Activated CD8-positive, alpha-beta T cell treated with anti-CD3 and anti-CD28 coated beads, Interleukin-2, amount 10 ng/mL, durations not matched to agents 7 days and 5 days (primary cell): ENCODE measurements at places on chromosomes 16 and 17. TPM values are rescaled to one million over a fixed set of nuclear protein-coding genes. Genes with fewer than 3 reads are reported as not detected.

GRCh38 chr16:59514651-59515050, 780.5 kb upstream of the GOT2 start:
- H3K27ac ChIP-seq = no peak overlapping the region
- H3K36me3 ChIP-seq = no peaks in the 10 kb centered on the region
- DNase-seq = no peak
- H3K4me1 ChIP-seq = no peaks in the 10 kb centered on the region
- no peak overlapping the region for H3K4me3 ChIP-seq

DNA sequence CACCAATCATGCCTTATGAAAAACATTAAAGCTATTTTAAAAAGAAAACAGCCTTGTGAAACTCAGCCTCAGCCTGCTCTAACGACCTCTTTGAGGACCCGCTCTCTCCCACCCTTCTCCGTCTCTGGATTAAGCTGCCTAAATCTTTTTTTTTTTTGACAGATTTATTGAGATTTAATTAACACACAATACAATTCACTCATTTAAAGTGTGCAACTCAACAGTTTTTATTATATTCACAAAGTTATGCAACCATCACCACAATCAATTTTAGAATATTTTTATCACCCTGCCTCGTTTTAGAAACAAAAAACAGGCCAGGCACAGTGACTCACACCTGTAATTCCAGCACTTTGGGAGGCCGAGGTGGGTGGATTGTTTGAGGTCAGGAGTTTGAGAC, 8.4 kb downstream of the CDR2L start:
- DNase-seq = no peak
- H3K27ac ChIP-seq = no peak overlapping the region
- H3K4me3 ChIP-seq = no peak overlapping the region

DNA sequence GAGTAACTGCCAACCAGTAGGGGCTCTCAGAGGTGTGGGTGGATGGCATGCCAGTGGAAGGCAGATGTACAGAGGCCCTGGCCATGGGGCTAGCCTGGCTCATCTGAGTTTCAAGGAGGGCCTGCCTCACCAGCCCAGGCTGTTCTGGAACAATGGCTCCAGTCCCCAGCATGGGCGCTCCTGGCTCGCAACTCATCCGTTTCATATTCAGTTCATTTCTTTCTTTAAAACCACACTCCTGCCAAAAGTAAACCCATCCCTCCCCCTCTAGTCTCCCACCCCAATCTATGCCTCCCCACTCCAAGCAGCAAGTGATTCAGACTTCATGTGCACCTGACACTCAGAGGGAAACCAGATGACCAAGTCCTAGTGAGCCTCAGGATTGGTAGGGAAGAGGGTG, 2.4 kb downstream of the CCL13 start:
- peaks cover 26% of the 10 kb centered on the region for H3K4me1 ChIP-seq
- no peak overlapping the region for H3K27ac ChIP-seq
- H3K36me3 ChIP-seq = no peaks in the 10 kb centered on the region
- H3K27me3 ChIP-seq = peaks cover 25% of the 10 kb centered on the region
- no peak overlapping the region for H3K4me3 ChIP-seq

- H3K27ac ChIP-seq = peak overlapping the region; percentile 36
Measured at GRCh38 chr17:49820773-49821172, 27.1 kb downstream of the TAC4 start.

The DHRS7C gene
- not detected for total RNA-seq

DNA sequence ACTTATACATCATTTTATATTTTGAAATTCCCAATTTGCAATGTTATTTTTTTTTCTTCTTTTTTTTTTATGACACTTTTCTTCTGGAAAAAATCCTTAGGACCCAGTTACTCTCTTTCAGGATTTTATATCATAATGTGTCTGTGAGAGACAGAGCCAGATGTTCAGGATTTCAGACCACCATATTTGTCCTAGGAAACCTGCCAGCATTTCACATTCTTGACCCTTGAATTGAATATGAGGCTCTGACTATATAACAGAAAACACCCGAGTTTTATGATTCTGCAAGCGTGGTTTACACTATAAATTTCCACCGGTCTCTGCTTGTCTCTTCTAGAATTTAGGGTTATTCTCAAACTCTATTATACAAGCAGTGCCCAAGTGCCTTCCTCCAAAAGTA, 621.0 kb downstream of the WWOX start:
- H3K4me3 ChIP-seq = no peak overlapping the region
- DNase-seq = no peak
- H3K27me3 ChIP-seq = peaks cover 2% of the 10 kb centered on the region
- no peak overlapping the region for H3K27ac ChIP-seq
- H3K4me1 ChIP-seq = no peaks in the 10 kb centered on the region

DNA sequence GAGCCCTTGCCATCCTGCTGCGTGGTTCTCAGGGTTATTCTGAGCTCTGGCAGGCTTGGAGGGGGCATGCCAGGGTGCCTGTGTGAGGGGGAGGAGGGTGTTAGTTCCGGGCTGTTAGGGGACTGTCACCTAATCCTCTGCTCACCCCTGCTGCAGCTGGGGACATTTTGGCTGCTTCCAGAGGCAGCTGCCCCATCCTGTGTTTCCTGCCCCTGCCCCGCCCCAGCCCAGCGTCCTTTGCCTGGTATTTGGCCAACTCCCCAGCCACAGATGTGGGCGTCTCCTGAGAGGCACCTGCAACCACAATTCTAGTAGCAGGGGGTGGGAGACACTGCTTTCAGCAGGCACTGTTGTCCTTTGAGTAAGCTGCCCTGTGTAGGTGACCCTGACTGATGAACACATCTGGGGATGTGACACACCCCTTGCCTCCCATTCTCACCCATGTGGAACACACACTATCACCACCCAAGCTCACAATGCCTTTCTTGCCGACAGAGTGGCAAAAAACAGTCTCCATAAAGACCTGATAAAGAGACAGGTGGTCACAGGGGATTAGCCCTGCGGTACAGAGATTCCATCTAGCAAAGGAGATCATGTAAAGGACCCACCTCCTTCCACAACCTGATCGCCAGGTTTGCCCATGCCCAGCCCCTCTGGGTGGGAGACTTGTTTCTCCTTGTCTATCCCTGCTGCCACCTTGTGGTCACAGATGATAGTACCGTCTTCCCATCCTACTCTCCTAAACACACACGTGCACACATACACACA, at the start of gene CHRNE:
Gene CHRNE (minus strand): TSS at position 48 of the 768 bp plus-strand sequence. CDS start 35 bp downstream, at position 13.
- peaks cover 13% of the 10 kb centered on the region for H3K27me3 ChIP-seq
- H3K4me3 ChIP-seq = peak within 1 kb of the TSS; percentile 12
- peaks cover 38% of the 10 kb centered on the region for H3K4me1 ChIP-seq
- no peaks in the 10 kb centered on the region for H3K36me3 ChIP-seq

GRCh38 chr16:48471435-48471834, 86.2 kb upstream of the SIAH1 start:
- H3K27me3 ChIP-seq = peaks cover 6% of the 10 kb centered on the region
- H3K4me3 ChIP-seq = no peak overlapping the region
- H3K36me3 ChIP-seq = no peaks in the 10 kb centered on the region
- no peak overlapping the region for H3K27ac ChIP-seq

The CACNG3 gene
- total RNA-seq = not detected

The CD300LG gene
- total RNA-seq = not detected

DNA sequence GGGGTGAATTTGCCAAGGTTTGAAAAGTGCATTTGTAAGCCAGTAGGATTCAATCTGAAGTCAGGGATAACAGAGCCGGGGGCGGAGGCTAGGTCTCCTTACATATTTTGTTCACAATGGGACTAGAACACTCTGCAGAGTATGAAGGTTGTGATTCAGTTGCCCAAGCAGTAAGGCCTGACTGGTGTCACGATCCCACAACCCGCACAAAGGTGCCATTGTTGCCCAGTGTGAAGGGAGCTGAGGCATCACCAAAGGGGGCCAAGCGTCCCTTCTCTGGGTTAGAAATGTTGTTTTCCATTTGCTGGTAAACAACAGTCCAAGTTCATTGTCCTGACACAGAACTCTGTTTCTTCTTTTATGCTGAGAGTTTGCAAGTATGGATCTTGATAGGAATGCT, 471.8 kb downstream of the MAF start:
- no peak overlapping the region for H3K4me3 ChIP-seq
- H3K4me1 ChIP-seq = no peaks in the 10 kb centered on the region
- no peak overlapping the region for H3K27ac ChIP-seq
- no peak for DNase-seq

The CBX1 gene
- 70.3 TPM for total RNA-seq

The LDHD gene
- total RNA-seq = 0.13 TPM

The NPTX1 gene
- total RNA-seq = 16.7 TPM

DNA sequence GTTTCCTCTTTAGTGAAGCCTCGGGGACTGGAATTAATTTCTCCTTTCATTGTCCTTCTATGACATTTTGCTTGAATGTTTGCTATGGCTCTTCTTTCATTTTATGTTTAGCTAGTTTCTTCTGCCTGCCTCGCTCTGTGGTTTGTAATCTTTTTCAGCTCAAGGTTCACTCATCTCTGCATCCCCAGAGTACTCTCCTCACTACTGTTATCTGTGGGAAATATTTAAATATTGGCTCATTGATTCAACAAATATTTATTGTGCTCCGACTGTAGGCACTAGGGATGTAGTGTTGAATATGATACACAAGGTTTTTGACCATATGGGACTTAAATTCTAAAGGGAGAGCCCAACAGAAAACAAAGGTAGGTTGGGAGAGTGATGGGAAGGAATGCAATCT, 195.9 kb downstream of the PHKB start:
- H3K36me3 ChIP-seq = peaks cover 43% of the 10 kb centered on the region
- no peak overlapping the region for H3K27ac ChIP-seq
- no peak for DNase-seq
- H3K4me1 ChIP-seq = no peaks in the 10 kb centered on the region
- H3K4me3 ChIP-seq = no peak overlapping the region
- H3K27me3 ChIP-seq = no peaks in the 10 kb centered on the region

DNA sequence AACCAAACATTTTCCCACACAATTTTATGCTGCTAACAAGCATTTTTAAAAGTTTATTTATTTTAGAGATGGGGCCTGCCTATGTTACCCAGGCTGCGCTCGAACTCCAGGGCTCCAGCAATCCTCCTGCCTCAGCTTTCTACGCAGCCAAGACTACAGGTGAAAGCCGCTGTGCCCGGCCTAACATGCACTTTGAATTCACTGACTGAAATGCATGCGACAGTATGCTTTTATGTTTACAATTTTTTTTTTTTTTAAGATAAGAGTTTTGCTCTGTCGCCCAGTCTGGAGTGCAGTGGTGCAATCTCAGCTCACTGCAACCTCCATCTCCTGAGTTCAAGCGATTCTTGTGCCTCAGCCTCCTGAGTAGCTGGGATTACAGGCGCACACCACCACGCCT, 47.8 kb downstream of the MAP1LC3B start:
- no peaks in the 10 kb centered on the region for H3K36me3 ChIP-seq
- no peak overlapping the region for H3K27ac ChIP-seq
- H3K27me3 ChIP-seq = peaks cover 10% of the 10 kb centered on the region
- H3K4me1 ChIP-seq = peaks cover 15% of the 10 kb centered on the region
- DNase-seq = no peak

DNA sequence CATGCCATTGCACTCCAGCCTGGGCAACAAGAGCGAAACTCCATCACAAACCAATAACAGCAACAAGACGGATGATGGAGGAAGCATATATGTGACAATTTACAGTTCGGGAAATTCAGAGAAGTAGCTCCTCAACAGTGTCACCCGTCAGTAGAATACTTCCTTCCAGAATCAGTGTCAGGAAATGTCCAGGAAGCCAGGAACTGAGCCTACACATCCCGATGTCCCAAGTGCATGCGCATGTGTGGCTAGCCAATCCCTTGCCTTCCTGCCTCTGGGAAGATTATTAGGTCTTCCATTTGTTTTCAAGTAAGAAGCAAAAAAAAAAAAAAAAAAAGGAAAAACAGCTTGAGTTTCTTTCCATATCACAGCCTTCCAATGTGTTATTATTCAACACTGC, 1.4 kb upstream of the PITPNC1 start:
- H3K27me3 ChIP-seq = no peaks in the 10 kb centered on the region
- H3K27ac ChIP-seq = no peak overlapping the region
- peaks cover 15% of the 10 kb centered on the region for H3K36me3 ChIP-seq
- H3K4me1 ChIP-seq = peaks cover 40% of the 10 kb centered on the region

- peaks cover 2% of the 10 kb centered on the region for H3K36me3 ChIP-seq
- no peak overlapping the region for H3K4me3 ChIP-seq
- no peaks in the 10 kb centered on the region for H3K4me1 ChIP-seq
- H3K27ac ChIP-seq = no peak overlapping the region
Measured at GRCh38 chr17:47757386-47757785, 24.4 kb downstream of the TBX21 start.

DNA sequence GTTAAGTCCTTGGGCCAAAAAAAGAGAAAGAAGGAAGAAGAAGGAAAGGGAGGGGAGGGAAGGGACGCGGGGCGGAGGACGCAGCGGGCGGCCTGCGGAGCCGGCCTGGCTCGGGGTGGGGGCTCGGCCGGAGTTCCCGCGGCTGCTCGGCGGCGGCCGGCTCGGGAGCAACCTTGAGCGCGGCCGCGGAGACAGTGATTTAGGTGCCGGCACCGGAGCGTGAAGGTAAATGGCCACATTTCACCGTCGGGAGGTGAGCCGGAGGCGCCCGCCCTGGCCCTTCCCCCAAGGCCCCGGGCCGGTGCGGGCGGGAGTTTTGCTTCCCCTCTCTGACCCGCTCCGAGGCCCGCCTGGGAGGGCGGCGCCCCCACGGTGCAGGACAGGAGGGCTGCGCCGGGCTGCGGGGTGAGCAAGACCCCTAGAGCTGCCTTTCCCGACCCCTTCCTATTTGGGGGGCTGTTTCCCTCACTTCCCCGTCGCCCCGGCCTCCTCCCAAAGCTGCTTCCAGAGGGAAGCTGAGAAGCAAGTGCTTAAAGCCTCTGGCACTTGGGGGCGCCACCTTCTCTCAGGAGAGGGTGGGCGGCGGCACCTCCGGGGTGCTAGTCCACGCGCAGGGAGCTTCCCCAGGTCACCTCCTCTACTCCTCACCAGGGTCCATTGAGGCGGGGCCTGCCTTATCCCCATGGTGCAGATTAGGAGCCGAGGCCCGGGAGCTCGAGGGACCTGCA, 56.5 kb downstream of the MRM1 start:
- peaks cover 6% of the 10 kb centered on the region for H3K4me1 ChIP-seq
- H3K27me3 ChIP-seq = peaks cover 43% of the 10 kb centered on the region
- H3K27ac ChIP-seq = no peak overlapping the region
- peak; percentile 47 for DNase-seq
- H3K4me3 ChIP-seq = no peak overlapping the region
- no peaks in the 10 kb centered on the region for H3K36me3 ChIP-seq

GRCh38 chr16:74868501-74868900, 93.9 kb upstream of the FA2H start:
- H3K27me3 ChIP-seq = no peaks in the 10 kb centered on the region
- no peak overlapping the region for H3K4me3 ChIP-seq
- peaks cover 4% of the 10 kb centered on the region for H3K36me3 ChIP-seq
- DNase-seq = peak; percentile 24
- peaks cover 17% of the 10 kb centered on the region for H3K4me1 ChIP-seq
- H3K27ac ChIP-seq = peak overlapping the region; percentile 53
